ENCODE measurements at places on chromosomes 12 and 14.

DNA sequence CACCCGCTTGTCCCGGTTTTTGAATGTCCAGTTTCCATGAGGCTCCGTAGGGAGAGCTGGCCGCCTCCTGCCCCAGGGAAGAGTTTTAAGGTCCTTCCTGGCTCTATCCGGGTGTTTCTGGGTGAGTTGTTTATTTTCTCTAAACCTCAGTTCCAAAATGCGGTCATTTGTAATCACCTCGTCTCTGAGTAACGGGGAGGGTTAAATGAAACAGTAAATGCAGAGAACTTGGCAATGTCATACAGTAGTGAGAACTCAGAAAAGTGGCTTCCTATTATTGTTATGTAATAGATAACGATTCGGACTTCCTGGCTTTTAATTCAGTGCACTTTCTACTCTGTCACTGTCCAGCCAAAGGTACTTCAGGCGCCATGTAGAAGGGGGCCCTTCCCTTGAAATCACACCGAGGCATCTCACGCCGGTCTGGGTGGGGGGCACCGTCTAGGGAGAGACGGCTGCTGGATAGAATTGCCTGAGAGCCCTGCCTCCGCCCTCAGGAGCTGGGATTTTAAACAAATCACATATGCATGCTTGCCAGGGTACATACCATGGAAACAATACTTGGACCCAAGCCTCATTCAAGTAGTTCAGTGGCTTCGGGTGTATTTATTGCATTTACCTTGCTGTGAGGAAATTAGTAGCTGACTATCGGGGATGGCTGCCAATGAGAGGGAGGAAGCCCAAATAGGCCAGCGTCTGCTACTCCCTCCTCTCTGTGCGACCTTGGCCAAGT lies 26.4 kb downstream of the NOS1 start:
- DNase-seq = no peak

DNA sequence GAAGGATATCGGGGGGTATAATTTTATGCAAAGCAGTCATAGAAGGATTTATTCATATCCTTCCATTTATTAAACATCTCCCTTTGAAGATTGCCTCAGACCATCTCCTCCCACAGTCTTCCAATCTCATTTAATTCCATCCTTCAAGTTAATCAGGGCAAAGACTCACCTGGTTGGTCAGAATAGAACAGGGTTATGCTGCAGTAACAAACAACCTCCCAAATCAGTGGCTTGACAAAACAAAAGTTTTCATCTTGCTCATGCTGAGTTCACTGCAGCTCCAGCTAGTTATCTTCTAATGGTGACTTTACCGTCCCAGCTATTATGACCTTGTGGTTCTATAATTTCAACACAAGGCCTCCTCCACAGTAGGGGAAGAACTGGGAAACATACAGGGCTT lies 48.8 kb upstream of the MTERF2 start:
- DNase-seq = no peak

DNA sequence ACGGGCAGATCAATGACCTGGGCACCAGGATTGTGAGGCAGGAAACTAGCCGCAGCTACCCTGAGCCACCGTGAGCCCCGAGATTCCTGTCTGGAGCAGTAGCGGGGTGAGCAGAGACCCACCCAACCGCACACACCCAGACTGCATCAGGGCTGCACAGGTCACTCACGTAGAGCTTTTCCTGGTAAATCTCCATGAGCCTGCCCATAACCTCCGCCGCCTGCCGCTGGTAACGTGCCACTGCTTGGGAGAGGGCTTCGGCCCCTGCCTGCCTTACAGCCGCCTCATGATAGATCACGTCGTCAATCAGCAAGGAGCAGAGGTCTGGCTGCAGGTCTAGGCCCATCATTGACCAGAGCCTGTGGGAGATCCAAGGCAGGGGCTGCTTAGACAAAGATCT lies 38.5 kb upstream of the RAB35 start:
- no peak for DNase-seq

- no peak for DNase-seq
Observed at GRCh38 chr12:86826051-86826450, 569.9 kb upstream of the MGAT4C start.

DNA sequence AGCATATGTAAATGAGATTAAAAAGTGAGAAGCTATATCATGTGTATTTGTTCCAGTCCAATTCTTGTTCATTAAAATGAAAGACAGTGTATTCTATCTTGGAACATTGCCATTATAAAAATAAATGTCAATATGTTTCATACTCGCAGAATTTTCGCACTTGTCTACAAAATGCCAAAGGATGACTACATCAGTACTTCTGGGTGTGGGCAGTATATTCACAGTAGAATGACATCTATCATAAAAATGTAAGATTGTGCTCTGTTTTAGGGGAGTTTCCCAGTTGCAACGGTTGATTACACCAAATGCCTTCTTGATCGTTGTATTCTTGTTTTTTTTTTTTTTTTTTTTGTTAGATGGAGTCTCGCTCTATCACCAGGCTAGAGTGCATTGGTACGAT lies 292.3 kb upstream of the E2F7 start:
- DNase-seq = no peak

DNA sequence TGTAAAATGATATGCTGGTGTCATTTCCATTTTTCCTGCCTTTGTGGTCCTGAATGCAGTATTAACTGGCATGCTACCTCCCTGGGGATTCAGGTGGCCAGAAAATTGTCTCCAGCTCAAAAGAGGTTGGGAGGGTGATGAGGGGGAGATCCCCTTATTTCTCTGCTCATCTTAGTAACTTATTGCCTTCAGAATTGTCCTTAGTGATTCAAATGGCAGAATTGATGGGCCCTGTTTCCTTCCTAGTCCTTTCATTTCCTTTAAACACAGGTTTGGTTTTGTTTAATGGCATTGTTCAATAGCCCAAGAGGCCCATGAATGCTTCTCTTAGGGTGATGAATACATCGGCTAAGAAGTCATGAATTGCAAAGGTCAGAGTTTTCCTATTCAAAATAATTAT lies 207.0 kb downstream of the SLC41A2 start:
- no peak for DNase-seq

- no peak for DNase-seq
Observed at GRCh38 chr12:1662761-1663439, 28.0 kb upstream of the ADIPOR2 start.

- DNase-seq = no peak
Observed at GRCh38 chr12:55658635-55659391, 22.1 kb downstream of the OR10P1 start.

DNA sequence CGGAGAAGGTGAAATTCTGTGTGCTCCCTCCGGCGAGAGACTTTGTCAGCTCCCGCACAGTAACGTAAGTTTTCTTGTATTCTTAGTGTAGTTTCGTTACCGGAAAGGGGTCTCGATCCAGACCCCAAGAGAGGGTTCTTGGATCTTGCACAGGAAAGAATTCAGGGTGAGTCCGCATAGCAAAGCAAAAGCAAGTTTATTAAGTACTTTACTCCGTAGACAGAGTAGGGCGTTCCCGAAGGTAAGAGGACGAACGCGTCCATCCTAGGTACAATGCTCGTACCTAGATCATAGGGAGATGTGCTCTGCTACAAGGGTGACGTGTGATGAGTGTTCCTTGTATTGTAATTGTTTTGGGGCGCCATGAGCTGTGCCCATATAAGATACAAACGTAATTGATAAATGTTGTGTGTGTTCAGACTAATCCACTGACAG lies 293 bp downstream of the IFI27L1 start:
- DNase-seq = no peak

DNA sequence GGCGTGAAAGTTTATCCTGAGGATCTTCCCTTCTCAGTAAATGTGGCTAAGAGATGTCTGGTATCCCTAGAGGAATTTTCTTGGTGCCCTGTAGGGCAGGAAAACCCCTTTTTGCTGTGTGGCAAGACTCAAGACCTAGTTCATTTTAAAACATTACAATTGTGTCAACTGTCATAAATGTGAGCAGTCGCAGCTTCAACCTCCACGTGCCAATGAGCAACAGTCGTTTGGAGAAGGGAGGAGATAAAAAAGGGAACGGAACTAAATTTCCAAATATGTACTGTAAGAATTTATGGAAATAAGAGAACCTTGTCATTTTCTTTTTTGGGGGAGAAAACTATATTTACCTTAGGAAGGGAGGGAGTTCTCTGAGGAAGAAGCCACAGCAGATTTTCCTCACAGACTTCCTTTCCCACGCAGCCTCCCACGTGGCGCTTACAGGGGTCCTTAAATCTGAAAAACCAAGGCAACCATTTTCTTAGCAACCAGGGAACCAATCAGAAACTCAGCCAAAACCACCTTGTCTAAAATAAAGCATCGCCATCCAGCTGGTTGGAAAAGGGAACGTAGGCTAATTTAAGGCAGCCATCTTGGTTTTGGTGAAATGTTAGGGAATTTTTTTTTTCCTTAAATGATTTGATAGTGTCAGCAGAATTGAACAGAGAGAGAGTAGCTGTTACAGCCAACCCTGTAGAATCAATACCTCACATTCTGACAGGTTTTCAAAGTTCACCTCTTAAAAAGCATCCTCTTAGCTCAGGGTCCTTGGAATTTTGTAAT lies 99.1 kb downstream of the FIGNL2 start:
- DNase-seq = no peak

DNA sequence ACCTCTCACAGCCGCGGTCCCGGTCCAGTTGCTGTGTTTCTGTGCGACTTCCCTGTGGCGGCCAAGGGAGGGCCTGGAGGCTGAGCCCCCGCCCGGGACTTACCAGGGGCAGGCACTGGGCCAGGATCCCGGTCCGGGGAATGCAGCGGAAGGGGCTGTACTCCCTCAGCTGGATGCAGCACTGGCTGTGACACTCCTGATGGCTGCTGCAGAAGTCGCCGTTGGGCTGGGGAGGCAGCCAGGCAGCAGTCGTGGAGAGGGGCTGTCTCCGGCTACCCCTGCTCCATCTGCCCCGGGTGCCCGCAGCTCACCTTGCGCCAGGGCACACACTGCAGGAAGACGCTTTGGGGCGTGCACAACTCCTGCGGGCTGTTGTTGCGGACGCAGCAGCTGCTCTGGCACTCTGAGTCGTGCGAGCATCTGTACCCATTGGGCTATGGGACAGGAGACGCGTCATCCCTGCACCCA lies 6.2 kb downstream of the LRCOL1 start:
- no peak for DNase-seq

DNA sequence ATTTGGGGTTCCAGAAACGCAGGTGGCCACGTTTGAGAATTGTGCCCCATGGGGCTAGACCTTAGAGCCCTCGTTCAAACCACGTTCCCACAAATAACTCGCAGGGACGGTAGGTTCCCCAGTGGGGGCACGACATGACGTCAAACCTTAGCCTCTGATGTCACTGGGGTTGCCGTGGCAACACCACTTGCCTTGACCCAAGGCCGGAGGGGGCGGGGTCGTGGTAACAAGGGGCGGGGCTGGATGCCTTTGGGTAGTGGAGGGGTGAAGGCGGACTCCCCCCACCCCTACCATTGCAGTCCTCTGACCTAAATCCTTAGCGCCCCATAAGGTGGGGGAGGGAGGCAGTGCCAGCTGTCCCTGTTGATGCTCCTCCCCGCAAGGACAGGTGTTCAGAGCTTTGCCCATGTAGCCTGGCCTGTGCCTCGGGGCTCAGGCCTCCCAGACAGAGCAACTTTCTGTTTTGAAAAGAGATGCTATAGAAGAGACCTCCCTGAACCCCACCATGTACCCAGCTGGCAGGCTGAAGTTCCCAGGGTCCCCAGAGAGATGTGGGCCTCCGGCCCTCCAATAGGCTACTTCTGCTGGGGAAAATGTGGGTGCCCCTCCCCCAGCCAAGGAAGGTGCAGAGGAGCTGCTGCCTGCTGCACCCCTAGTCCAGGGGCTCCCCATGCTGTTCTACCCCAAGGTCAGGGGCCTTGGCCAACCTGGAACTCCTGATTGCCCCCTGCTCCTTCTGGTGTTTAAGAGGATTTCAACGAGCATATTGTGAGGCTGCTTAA lies 1.9 kb downstream of the FAM222A start:
- no peak for DNase-seq

- no peak for DNase-seq
Observed at GRCh38 chr12:32444895-32445294, 45.5 kb downstream of the FGD4 start.
